ENCODE measurements at places on chromosomes 3 and 15.
A peak's percentile ranks its signal among the peaks of the same experiment; 100 is the strongest.

- no peak for DNase-seq
Measured at GRCh38 chr15:42226648-42227047, 18.5 kb upstream of the VPS39 start.

- DNase-seq = no peak
Measured at GRCh38 chr15:80580106-80580505, 115.0 kb upstream of the ABHD17C start.

DNA sequence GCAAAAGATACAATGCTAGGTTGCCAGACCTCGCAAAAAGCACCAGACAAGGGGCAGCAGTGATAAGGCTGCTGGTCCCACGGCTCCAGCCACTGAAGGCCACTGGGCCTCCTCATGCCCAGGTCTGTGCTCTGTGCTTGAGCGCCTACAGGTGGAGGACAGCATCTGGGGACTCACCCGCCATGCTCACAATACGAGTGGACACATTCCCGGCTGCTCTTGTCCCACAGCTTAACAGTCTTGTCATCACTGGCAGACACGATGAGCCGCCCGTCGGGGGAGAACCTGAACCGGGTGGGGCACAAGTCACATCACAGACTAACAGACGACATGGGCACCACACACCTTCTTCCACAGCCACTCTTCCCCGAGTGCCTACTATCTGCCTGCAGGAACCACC is 7.4 kb downstream of the POC1A start:
- DNase-seq = no peak

GRCh38 chr3:129621626-129622225 is 15.2 kb upstream of the PLXND1 start:
- no peak for DNase-seq

- DNase-seq = no peak
Measured at GRCh38 chr3:44510000-44510368, 32.5 kb upstream of the ZNF445 start.

- no peak for DNase-seq
Measured at GRCh38 chr3:134364061-134364935, 9.9 kb downstream of the AMOTL2 start.

GRCh38 chr3:148006508-148006907 is 597.3 kb downstream of the ZIC1 start:
- no peak for DNase-seq

GRCh38 chr15:87493803-87494202 is 762.7 kb downstream of the NTRK3 start:
- DNase-seq = no peak

DNA sequence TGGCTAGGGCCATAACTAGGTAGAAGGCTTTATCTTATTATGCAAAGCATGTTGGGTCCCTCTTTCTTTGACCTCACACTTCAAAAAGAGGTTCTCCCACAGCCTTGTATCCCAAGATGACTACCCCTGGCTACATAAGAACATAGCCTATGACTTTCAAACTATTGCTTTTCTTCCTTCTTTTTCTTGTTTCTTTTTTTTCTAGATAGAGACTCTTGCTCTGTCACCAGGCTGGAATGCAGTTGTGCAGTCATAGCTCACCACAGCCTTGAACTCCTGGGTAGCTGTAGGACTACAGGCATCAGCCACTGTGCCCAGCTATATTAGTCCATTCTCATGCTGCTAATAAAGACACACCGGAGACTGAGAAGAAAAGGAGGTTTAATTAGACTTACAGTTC is 47.2 kb downstream of the DIPK2A start:
- no peak for DNase-seq

DNA sequence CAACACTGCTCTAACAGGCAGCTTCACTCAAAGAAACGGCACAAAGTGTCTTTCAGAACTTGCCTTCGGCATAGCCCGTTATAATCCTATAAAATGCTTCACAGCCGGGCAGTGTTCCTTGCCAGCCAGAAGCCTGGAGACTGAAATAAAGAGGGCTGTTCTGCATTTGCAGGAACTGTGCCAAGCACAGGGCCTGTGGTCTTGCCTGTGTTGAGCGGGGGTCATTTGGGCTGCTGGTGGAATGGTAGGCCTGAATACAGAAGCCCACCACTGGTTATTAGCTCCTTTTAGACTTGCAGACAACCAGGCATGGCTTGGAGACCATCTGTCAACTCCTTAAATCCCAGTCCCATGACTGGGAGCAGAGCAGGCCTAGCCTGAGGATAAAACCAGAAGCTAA is 4.7 kb upstream of the ARHGEF3 start:
- no peak for DNase-seq

- no peak for DNase-seq
Measured at GRCh38 chr3:11434017-11434526, 161.9 kb downstream of the ATG7 start.

DNA sequence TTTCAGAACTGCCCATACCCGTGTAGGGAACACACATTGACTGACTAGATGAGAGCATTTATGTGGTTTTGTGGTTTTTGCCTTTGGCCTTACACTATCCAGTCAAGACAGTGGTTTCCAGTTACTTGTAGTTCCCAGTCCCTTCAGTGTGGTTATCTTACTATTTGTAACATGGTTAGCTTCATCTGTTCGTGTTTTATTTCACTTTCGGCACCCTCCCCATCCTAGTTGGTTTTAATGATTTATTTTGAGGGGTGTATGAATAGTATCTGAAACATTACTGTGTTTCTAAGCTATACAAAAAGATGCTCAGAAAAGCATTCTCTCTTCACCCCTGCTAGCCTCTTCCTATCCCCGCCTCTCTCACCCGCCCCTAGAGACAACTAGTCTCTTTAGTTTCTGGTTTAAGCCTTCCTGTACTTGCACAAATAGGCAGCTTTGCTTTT is 14.1 kb downstream of the LYSMD4 start:
- DNase-seq = no peak

DNA sequence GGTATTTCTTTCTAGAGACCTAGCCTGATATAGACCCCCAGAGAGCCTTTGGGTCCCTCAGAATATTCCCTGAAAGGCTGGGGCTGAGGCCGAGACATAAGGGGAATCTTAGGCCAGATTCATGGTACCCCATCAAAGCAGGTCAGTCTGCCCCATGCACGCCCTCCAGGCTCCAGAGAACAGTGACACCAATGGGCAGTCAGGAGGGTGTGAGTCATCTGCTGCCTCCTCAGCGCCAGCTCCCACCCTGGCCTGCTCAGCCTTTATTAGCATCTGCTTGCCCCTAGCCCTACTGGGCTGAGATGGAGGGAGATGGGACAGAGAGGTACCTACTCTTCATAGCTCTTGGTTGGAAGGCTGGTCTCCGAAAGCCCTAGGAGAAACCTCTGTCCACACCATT is 14.3 kb upstream of the CAMKV start:
- no peak for DNase-seq

DNA sequence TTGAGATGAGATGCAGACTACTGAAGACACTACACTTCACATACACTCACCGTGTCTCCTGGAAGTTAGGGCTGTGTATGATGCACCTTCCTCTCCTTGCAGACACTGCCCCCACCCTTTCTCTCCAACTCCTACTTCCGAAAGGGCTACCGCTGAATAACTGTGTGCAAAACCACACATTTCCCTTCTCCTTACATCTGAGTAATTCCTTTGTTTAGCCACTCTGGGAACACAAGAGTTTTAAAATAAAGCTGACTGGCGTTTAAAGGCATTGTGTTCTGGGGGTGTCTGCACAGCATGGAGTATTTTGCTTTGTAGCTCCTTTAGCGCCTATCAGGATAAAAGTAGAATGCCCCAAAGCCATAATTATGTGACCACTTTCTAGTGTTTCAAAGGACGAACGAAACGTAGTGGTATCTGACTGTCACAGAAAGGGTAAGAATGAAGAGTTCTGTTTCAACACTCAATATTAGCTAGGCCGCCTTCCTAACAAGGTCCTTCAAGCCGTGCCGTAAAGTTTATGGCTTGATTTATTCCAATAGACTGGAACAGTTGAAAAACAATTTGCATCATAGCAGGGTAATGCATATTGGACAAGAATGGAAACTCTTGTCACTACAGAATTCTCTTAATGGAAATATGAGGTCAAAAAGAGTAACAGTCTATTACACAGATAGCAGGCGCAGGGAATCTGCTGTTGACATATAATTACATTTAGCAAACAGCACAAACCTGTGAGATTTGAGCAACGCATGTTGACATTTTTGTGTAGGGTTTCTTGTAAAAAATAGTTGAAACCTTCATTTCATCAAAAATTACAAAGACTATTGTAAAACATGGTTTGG is 619.9 kb downstream of the FOXP1 start:
- no peak for DNase-seq

DNA sequence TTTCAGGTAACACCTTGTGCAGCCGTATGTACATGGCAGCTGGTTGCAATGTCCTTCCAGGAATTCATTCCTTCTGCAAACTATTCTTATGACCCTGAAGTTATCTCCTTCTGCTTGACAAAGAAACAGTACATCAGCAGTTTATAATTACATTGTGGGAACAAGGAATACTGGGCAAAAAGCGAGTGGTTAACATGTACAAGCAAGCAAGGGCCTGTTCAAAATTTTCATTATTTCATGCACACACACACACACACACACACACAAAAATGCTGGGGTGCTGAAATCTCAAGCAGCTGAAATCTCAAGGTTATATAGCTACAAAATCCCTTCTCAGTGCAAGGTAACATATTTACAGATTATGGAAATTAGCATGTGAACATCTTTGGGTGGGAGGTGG is 30.7 kb downstream of the GTPBP8 start:
- DNase-seq = no peak

GRCh38 chr3:58222161-58222724 is 11.5 kb upstream of the DNASE1L3 start:
- no peak for DNase-seq

DNA sequence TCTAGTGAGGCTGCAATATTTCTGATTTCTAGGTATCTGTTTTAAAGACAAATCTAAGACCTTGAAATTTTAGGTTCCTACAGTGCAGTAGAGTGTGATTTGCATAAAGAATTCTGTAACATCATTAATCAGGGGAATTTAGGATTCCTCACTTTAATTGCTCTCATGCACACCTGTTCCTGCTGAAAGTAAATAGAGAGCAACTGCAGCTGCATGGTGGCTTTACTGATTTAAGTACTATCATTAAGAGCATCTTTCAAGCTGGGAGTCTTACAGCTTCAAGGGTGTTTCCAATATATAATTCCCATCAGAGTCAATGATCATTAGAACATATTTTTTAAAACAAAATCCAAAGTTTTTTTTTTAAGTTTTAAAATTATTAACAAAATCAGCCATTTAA is 36.0 kb upstream of the C3orf70 start:
- DNase-seq = no peak

DNA sequence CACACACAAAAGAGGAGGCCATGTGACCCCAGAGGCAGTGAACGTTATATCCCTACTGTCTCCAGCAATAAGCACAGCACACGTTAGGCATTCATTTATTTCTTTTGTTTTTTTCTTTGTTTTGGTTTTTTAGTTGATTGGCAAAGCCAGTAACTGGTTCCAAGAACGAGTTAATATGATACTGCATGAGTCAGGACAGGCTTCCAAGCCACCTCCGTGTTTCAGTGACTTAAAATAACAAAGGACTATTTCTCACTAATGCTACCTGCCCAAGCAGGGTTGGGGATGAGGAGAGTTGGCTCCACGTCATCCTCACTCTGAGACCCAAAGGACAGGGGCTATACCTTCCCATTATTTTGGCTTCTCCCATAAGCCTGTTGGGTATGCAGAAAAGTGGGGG is 130.5 kb downstream of the ST8SIA2 start:
- DNase-seq = no peak

DNA sequence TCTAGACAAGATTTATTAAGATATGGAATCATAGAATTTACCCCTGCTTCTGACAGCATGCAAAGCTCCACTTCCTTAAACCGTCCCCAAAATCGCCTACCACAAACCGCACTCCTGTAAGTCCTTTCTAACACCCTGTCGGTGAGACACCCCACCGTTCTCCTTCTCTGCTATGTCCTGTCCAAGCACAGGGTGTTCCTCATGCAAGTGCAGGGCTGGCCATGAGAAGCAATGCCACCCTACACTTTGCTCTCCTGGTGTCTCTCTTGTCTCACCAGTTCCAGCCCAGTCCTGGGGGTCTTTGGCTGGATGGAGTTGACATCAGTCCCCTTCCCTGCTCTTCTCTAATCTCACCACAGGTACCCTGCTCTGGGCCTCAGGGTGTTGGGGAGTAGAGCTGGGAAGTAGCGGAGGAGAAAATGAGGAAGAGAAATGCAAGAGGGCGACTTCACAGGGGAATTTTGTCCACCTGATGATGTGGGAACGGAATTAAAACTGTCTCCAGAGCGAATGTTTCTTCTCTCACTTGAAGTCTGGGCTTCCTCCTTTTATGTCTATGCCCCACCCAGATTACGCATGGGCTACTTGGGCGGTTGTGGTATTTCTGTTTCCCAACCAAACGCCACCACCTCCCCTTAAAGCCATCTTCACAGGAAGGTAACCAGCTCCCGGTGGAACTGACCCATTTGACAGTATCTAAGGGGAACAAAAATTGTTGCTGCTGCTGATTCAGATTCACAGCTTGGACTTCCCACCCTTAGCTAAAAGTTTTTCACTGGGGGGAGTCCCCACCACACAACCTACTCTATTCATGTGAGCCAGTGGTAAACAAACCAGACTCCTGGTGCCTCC is 49.9 kb downstream of the CASR start:
- no peak for DNase-seq

DNA sequence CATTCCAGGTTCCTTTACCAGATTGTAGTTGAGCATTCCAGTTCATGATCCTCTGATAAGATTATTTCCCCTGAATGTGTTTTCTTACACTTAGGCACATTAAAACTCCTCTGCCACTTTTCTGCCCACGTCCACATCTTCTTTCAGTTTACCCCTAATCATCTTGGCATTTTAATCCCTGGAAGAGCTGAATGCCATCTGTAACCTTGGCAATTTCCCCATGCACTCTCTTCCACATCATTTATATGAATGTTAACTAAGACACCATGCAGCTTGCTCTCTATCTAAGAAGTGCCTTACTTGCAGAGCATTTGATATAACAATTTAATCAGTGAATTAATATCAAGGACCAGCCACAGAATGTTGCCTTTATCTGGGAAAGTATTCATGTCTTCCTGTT is 25.8 kb downstream of the TIMP4 start:
- DNase-seq = peak; percentile 6

DNA sequence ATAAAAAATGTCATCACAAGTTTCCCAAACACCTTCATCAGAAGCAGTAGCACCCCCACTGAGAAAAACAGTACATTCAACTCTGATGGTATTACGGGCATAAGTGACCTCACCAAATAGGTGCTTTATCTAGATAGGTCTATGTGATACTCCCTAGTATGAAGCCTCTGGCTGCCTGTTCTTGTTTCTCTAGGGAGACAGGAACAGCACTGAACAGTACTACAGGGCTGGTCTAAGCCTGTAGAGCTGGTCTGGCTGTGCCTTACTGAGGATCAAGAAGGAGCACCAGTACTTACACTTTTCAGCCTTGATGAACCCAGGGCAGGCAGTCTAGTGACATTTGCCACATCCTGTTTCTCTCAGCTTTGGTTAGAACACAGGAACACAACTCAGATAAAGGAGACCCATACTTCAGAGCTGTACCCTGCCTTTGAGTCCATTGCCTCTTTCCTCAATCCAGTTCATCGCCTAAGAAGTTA is 35.9 kb downstream of the OXNAD1 start:
- DNase-seq = no peak

DNA sequence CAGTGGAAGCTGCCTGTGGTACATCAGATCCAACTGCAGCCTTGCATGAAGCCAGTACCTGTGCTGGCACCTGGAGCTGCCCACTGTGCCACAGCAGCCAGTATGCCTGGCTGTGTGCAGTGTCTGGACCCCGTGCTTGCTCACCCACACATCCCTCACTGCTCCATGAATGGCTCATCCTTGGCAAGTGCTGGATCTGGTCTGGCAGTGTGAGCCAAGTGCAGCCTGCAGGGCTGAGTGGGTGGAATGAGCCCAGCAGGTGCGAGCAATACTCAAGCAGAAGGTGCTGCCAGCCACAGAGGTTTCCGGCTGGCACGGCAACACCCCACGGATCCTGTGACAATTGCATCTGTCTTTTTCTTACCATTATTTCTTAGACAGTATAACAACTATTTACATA is 488.2 kb upstream of the ROBO2 start:
- no peak for DNase-seq

Measured in NCI-H446 treated with DMSO at 0.1 percent for 48 hours (cell line).